NCI-H446 (cell line): ENCODE measurements at places on chromosomes 16 and 17.
A peak's percentile ranks its signal among the peaks of the same experiment; 100 is the strongest.

DNA sequence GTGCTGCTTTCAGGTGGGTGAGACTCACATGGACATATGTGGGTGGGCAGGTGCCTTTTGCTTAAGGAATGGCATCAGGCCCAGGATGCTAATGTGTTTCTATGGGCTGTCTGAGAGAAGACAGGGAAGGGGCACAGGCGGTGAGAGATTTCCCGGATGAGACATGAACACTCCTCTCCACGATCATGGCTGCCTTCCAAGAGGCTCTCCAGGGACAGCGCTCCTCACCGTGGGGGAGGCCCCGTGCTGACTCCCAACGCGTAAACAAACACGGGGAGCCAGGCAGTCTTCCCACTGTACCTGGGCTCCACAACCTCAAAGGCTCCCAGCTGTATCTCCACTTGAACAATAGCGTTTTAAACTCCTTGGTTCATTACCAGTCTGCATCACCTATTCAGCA lies 42.8 kb downstream of the CDK5R1 start:
- no peak for DNase-seq

DNA sequence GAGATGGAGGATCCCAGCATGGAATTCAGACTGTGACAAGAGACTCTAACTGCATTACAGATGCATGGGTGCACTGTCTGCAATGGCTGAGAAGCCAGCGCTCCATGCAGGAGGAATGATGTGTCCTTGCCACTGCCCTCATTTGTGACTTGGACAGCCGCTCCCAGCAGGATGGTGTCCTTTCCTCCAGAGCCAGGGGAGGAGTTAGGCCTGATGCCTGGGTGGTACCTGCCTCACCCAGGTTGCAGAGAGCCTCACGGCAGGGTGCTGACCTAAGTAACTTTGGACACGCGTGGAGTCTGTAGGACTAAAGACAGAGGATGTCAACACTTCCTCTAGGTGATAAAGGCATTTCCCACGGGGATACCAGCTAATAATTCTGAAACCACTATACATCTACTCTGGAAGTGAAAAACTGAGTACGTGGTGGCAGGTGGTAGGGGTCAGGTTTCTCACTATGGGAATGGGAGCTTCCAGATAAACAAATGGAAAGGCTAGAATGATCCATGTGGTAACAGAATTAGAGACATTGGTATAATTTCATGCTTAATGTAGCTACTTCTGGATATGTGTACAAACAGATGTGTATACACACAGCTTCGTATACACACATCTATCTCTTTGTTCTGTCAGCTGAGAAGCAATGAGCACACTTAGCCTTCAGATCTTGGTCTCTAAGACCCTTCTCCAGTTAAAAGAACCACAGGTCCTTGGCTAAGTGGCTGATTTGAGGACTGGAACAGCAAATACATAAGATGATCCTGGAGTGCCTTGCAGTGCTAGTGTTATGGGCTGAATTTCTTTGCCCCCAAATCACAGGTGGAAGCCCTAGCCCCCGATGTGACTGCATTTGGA lies 13.7 kb upstream of the CSNK1D start:
- no peak for DNase-seq

DNA sequence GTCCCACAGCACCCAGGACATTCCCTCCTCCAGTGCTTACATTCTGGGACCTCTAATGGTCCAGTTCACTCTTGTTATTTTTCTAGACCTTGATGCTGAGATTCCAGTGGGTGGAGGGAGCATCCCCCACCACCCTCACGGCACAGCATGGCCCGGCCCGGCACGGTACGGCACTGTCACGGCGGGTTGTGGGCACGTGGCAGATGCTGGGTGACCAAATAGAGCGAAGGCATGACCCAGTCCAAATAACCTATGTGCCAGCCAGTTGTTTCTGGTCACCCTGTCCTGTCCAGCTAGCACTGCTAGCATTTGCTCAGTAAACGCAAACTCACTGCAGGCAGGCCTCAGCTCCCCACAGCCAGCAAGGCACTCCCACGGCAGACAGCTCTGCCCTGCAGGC lies 204.7 kb downstream of the ENGASE start:
- DNase-seq = no peak

DNA sequence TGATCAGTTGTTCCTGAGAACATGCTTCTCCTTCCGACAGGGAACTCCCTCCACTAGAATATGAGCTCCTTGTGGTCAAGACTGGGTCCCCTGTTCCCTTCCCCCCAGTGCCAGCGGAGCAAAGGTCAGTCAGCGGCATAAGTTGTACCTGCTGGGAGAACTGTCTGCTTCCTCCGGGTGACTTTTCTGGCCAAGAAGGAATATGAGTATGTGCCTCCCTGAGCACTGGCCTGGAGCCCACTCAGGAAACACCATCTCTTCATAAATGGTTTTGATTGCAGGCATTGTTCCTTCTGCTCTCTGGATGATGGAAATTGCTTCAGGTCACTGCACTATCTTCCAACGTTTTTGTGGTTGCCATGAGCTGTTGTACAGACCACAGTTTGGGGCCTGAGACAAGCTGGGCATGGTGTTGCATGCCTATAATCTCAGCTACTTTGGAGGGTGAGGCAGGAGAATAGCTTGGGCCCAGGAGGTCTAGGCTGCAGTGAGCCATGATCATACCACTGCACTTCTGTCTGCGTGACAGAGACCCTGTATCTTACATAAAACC lies 2.9 kb upstream of the P4HB start:
- no peak for DNase-seq

DNA sequence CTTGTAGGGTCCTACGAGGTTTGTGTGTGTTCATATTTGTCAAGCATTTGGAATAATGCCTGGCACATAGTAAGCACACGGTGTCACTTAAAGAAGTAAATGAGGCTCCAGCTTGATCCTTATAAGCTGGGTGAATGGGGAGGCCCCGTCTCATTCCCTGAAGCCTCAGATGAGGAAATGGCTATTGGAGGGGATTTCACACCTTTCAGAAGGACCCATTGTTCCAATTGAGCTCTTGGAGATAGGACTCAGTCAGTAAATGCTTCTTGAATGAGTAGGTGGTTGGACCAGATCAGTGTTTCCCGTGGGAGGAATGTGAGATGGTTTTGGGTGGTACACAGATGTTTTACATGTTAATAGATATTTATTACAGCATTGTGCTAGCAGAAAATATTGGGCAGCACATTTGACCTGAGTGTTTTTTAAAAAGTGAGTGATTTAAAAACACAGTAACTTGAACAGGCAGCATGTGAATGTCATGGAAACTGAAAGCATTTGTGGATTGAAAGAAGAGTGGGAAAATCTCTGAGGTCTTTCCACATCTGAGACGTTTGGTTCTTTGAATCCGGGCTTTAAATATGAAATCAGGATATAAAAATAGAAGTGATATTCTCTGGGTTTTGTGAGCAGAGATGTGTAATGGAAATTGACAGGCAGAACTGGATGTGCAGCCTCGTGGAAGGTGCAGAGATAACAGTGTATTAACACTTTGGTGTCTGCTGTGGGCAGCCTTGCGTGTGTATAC lies 36.4 kb upstream of the ARHGAP17 start:
- DNase-seq = no peak

GRCh38 chr17:27846042-27846655 lies 45.8 kb upstream of the NOS2 start:
- no peak for DNase-seq

DNA sequence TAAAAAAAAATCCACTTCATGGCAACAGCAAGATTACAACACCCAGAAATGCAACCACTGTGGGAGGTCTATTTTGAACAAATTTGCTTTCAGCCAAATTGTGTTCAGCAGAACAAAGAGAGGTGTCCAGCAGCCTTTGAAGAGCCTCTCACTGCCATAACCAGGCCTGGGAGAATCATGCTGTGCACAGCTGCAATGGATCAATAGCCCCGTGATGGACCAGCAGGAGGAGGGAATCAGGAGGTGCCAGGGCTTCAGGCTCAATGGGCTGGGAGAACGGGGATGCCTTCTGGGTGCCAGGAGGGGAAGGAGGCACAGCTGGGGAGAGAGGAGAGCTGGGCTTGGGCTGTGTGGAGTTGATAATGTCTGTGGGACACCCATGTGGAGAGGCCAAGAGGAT lies 366.2 kb upstream of the EEF2KMT start:
- no peak for DNase-seq

- DNase-seq = peak; percentile 20
These were observed 565 bp downstream of the MAP3K3 start for GRCh38 chr17:63622574-63623390.

- DNase-seq = no peak
These were observed 577.5 kb downstream of the RBFOX1 start for GRCh38 chr16:7910116-7910515.

DNA sequence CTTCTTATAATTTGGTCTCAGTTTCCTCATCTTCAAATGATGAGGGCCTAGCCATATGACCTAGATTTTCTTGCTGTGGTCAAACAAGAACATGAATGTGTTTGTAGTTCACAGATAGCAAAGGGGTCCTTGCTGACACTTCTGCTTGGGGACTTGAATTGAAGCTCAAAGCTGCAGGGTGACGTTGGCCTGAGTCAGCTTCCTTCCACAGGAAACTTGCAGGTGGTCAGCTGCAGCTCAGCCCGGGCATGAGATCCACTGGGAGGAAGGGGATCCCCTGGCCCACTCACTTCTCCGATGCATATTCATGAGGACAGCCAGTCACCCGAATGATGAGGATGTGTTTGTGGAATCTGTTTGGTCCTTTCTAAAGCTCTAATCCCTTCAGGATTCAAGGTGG lies 42.6 kb upstream of the AXIN2 start:
- no peak for DNase-seq

GRCh38 chr16:82405736-82406135 lies 221.0 kb upstream of the CDH13 start:
- no peak for DNase-seq

- no peak for DNase-seq
These were observed 3.0 kb upstream of the PPY start for GRCh38 chr17:43945074-43945829.

- no peak for DNase-seq
These were observed 175.8 kb downstream of the C16orf95 start for GRCh38 chr16:87141402-87141801.

DNA sequence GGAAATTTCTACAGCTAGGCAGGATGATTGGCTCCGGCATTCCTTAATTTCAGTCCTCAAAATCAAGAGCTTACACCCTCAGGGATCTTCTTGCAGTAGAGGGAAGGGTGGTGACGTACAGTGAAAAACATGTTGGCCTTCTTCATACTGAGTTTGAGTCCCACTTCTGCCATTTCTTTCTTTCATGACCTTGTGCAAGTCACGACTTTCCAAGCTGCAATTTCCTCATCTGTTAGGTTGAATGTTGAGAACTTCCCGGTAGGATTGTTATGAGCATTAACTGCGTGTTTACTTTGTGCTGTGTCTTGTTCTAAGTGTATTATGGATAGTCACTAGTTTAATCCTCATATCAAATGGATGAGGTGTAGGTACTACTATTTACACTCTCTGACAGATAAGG lies 7.9 kb downstream of the SENP3 start:
- DNase-seq = no peak

GRCh38 chr17:2692781-2693135 lies 18.8 kb downstream of the CLUH start:
- no peak for DNase-seq

GRCh38 chr16:86044241-86044671 lies 145.3 kb downstream of the IRF8 start:
- no peak for DNase-seq

DNA sequence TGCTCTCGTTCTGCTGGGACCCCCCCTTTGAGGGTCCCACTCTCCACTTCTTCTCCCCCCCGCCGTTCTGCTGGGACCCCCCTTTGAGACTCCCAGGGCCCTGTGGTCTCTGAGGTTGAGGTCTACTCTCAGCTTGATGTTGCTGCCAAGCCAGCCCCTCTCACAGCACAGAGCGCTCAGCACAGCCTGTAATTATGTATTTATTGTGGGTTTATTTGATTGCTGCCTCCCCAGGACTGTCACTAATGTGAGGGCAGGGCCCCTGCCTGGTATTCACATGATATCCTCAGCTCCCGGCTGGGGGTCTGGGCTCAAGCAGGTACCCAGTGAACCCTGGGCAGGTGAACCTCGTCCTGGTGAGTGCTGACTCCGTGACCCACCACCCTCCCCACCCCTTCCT lies 35.4 kb downstream of the ACTG1 start:
- no peak for DNase-seq

GRCh38 chr17:65609286-65609685 lies 47.8 kb upstream of the AXIN2 start:
- DNase-seq = no peak

GRCh38 chr17:80441133-80441578 lies 26.2 kb downstream of the ENDOV start:
- DNase-seq = no peak

GRCh38 chr17:42132941-42133340 lies 10.3 kb downstream of the HSPB9 start:
- DNase-seq = no peak

- DNase-seq = peak; percentile 18
These were observed 3.5 kb downstream of the CORO6 start for GRCh38 chr17:29619251-29619650.

GRCh38 chr17:1915889-1916288 lies 86.1 kb downstream of the RPA1 start:
- DNase-seq = no peak

DNA sequence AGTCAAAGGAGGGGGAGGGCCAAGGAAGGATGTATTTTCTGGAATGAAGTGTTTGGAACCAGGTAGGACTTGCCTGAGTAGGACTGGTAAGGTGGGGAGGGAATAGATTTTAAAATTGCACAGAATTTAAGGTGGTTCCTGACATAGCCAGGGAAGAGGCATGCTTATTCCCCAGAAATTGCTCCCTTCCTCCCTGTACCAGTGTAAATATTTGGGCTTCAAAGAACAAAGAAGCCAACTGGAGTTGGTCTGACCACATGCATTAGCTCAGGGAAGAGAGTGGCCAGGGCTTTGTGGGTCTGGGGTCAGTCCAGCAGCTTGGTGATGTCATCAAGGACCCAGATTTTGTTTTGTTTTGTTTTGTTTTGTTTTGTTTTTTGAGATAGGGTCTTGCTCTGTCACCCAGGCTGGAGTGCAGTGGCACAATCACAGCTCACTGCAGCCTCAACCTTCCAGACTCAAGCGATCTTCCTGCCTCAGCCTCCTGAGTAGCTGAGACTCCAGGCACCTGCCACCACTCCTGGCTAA lies 9.3 kb upstream of the MRTFB start:
- DNase-seq = no peak

DNA sequence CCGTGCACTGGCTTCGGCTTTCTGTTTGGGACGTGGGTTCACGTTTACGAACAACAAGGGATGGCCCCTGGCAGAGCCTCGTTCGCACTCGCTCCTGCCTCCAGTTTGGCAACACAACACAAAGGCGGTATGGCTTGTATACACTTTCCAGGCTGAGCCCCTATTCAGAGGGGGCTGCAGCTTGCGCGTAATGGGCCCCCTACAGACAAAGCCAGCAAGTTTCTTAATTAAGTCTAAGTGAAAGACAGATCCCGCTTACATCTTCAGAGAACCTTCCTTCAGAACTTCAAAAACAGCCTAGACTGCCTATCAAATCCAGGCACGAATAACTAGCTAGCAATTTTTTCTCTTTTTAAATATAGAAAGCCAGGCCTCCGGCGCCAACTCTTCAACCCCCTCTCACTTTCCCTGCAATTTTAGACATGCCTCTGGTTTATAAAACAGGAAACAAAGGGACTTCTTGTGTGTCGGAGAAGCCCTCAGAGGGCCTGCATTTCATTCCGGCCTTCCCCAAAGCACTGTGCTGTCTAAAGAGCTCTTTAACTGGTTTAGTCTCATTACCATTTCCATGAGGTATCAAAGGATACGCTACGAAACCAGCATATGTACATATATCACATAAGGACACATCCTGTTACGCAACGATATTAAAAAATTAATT lies 244.9 kb downstream of the STX8 start:
- DNase-seq = no peak
